ENCODE measurements at places on chromosomes 11 and 22.
A peak's percentile ranks its signal among the peaks of the same experiment; 100 is the strongest.

- no peak for DNase-seq
These were observed 812.2 kb downstream of the LRRC4C start for GRCh38 chr11:40647295-40647694.

DNA sequence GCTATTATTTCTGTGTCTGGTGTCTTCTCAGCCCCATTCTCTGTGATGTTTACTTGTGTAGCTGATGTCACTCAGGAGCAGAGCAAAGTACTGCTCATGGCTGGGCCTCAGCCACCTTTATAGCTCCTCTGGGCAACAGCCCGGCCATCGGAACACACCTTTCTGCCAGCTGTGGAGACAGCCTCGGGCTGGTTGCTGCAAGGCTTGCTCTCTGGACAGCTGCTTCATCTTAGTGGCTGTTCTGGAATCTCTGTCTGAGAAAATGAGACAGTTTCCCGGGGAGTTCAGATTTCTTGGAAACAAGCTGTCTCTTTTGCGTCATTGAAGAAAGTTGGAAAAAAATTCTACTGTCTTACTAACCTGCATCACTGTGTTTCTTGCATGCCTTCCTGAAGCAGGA is 20.0 kb downstream of the THY1 start:
- no peak for DNase-seq

DNA sequence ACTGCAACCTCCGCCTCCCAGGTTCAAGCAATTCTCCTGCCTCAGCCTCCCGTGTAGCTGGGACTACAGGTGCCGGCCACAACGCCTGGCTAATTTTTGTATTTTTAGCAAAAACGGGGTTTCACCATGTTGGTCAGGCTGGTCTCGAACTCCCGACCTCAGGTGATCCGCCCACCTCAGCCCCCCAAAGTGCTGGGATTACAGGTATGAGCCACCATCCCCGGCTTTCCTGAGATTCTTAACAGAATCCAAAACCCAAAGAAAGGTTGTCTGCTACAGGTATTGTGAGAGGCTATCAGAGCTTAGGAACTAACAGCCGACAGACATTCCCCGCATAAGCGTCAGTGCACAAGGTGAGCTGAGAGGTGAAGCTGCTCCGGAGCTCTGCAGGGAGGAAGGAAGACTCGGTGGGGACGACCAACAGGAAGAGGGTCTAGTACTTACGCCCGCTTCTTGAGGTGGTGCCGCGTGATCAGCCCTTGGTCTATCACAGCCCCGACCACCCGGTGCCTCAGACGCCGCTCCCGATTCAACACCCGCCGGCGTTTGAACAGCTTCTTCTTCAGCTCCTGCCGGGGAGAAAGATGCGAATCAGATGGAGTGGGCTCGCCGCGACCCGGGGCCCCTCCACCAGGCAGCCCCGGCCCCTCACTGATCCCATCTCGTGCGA is 470 bp downstream of the C11orf98 start:
- DNase-seq = no peak

DNA sequence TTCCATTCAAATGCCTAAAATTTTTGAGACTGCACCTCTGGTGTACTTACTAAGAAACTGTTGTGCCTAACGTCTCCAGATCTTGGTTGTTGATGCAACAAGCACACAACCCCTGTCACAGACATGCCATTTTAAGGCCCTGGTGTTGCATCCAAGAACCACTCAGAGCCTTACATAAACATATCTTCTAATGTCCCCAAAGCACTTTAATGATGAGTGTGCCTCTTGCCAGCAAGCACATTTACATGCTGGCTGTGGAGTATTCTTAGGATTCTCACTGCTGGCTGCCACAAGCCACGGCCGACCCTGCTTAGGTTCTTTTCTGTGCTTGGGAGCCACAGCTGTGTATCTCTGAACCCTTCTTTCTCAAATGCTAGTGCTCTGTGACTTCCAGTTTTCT is 201.4 kb downstream of the ADAMTS15 start:
- no peak for DNase-seq

GRCh38 chr11:19739872-19740271 is 27.2 kb downstream of the NAV2 start:
- DNase-seq = no peak

GRCh38 chr11:128205796-128206195 is 381.6 kb downstream of the ETS1 start:
- DNase-seq = no peak

- DNase-seq = no peak
These were observed 69.0 kb downstream of the ZC3H12C start for GRCh38 chr11:110162216-110162615.

DNA sequence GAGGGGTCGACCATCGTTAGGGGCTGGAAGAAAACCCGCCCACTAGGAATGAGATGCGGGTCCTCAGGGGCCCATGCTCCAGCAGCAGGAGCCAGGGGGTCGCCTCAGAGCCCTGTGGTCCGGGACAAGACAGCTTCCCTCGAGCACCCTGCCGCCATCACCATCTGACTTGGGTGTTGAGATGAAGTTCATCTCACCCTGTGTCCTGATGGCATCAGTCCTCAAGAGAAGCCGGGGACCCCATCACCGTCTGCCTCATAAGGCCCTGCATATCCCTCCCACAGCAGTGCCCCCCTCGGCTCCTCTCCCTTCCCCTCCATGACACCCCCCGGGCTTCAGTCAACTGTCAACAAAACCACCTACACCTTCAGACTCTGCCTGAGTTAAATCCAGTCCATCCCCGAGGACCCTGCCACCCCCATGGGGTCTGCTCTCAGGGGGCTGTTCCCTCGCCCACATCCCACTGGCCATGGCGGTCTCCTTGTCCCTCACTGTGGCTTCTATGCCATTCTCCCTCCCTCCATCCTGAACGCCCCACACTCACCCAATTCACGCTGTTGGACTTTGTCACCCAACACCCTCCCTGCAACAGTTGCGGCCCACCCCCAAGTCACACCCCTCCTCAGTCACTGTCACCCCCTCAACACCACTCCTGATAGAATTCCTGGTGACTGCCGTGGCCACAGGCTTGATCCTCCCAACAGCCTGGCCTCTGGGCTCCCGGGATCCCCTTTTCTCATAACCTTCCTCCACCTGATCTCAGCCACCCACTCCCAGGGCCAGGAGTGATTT is 87.7 kb upstream of the RTL6 start:
- DNase-seq = no peak

DNA sequence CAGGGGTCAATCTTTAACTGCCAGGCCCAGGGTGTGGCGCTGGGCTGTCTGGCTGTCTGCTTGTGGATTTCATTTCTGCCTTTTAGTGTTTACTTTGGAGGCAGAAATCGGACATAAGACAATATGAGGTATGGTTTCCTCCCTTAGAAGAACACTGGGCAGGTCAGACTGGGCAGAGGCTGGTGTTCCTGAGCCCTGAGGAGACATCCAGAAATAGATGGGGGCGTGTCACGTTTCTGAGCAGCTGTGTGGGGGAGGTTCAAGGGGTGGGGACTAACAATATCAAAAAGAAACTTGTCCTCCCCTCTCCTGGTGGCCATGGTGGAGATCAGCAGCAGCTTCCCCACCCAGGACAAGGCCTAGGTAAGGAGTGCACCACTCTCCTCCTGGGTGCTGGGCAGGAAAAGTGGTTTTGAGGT is at the start of gene ART1:
TSS of gene ART1 (plus strand) at position 312 of the 419 bp plus-strand sequence. CDS start 14,086 bp downstream, outside the sequence.
- DNase-seq = no peak

DNA sequence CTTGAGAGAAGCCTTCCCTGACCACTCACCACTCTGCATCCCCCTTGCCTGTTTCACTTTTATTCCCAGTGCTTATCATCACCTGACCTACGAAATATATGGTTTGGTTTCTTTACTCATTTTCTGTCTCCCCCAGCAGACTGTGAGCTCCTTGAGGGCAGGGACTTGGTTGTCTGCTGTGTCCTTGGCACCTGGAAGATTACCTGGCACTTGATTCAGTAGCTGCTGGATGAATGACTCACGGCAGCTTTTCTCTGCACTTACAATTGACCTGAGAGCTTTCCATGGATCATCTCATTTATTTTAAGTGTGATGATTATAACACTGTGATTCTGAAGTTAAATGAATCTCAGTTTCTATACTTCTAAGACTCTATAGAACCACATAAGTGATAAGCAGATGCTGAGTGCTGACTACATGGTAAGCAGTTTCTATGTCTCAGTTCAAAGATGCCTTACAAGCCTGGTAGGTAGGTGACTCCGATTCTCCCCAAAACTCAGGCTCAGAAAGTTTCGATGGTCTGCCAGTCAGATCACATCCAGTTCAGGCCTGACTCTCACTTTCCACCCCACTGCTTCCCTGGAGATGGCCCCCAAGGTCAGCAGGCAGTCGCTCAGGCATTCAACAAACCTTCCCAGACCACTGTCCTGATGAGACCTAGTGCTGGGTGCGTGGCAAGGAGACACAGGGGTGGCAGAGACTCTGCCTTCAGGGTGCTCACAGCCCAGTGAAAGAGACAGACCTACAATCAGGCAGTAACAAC is 11.6 kb downstream of the IL2RB start:
- DNase-seq = no peak

DNA sequence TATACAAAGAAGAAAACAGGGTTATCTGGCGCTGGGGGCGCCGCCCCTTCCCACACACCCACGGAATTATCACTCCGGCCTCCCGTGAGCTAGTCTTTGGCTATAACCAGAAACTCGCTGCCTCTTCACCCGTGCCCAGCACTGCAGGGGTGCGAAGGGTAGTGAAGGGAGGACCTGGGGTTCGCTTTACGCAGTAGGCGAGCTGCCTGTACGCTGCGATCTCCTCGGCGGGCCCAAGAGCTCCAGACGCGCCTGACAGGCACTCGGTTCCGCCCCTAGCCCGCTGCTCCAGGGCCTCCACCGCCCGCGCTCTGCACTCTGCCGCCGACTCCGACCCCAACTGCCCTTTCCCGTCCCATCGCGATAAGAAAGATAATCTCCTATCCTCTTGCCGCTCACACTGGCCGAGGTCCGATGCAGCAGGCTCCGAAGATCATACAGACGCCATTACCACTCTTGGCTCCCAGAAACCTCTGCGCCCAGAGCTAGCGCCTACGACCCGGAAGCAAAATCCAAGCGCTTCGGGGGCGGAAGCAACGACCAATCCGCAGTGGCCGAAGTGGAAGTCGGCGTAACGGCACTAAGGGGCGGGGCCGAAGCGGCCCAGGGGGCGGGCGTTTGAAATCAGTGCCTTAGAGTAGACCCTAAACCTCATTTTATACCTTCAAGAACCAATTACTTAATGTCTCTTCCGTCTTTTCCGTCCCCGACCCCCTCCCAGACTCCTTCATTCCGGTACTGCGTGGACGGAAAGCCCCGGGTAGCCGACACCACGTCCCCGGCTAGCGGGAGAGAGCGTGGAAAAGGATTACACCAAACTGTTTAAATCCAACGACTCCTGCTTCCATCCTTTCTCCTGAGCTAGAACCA is at the start of the genes CWC15 and KDM4D:
TSS of gene CWC15 (minus strand) at position 458 of the 870 bp plus-strand sequence. CDS start 1,371 bp downstream, outside the sequence.
TSS of gene KDM4D (plus strand) at position 611 of the 870 bp plus-strand sequence. CDS start 23,664 bp downstream, outside the sequence.
- DNase-seq = peak; percentile 95

DNA sequence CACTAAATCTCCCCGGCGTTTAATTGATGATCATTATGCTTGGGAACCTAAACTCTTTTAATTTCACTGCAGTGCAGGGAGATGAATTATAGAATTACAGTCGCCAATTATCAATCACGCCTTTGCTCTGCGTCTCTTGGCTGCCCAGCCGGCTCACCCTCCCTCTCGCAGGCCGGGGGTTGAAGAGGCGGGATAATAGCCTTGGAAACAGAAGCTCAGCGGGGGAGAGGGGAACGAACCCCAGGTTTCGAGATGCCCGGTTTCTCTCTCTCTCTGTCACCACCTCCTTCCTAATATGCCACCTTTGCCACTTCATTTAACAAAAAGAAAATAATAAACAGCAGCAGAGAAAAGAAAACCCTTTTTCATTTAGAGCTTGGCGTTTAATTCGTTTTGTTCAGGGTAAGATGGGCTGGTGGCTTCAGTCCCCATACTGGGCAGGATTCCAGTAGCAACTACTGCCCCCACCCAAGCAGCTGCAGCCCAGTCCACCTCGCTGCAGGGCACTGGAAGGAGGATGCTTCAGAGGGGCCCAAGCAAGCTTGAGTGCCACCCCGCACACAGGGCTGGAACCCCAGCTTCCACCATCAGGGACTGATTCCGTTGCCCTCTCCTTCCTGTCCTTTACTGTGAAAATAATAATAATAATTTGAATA is 271.7 kb downstream of the BUD13 start:
- DNase-seq = no peak

DNA sequence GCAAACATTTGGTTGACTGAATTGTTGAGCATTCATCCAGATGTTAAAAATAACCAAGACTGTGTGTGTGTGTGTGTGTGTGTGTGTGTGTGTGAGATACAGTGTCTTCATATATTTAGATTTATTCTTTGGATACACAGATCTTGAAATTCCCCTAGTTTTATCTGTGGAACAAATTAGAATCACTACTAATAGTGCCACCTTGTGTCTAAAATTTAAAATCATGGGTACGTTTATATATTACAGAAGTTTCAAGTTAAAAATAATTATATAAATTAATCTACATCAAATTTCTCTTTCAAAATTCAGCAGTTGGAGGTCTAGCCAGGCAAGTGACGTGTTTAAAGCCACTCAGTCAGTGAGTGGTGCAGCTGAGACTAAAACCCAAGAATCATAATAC is 1566.2 kb upstream of the TENM4 start:
- DNase-seq = no peak

DNA sequence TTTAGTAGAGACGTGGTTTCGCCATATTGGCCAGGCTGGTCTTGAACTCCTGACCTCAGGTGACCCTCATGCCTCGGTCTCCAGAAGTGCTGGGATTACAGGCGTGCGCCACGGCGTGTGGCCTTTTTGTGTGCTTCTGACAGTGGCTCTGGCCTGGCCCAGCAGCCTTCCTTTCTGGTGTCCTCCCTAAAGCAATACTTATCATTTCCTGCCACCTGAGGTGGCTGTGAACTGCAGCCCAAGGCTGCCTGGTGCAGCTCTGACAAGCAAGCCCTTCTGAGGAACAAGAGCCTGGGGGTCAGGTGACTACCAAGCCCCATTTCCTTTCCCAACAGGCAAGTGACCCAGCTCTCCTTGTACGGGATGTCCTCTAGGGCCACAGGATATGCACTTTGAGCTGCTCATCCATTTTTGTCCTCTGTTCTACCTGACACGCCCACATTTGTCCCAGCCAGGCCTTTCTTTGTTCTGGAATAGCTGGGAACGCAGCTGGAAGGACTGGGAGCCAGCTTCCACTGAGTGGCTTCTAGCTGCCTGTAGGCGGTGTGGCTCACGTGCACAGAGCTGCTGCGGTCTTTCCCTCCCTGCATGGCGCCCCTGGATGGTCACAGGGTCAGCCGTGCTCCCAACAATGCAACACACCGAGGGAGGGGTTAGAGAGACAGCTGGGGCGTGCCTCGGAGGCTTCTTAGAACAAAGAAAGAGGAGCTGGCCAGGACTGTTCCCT is 12.3 kb upstream of the BID start:
- DNase-seq = no peak

- DNase-seq = no peak
These were observed at the start of gene ADM2 for GRCh38 chr22:50481440-50482106. ADM2 (plus strand) TSS chr22:50481543; CDS start chr22:50481848, 305 bp downstream.

- DNase-seq = no peak
These were observed 736.6 kb downstream of the TBC1D22A start for GRCh38 chr22:47498969-47499495.

GRCh38 chr11:45386972-45387371 is 100.8 kb upstream of the SYT13 start:
- DNase-seq = no peak

All from left renal pelvis (tissue), 4 donors.